ENCODE measurements at places on chromosomes 1 and 21.
A peak's percentile ranks its signal among the peaks of the same experiment; 100 is the strongest.

- no peak for DNase-seq
These were observed 48.8 kb downstream of the TENT5C start for GRCh38 chr1:117654493-117655219.

- DNase-seq = no peak
These were observed 471.7 kb upstream of the B3GALT2 start for GRCh38 chr1:193658081-193658480.

GRCh38 chr1:229509576-229509975 lies 1.4 kb upstream of the NUP133 start:
- no peak for DNase-seq

DNA sequence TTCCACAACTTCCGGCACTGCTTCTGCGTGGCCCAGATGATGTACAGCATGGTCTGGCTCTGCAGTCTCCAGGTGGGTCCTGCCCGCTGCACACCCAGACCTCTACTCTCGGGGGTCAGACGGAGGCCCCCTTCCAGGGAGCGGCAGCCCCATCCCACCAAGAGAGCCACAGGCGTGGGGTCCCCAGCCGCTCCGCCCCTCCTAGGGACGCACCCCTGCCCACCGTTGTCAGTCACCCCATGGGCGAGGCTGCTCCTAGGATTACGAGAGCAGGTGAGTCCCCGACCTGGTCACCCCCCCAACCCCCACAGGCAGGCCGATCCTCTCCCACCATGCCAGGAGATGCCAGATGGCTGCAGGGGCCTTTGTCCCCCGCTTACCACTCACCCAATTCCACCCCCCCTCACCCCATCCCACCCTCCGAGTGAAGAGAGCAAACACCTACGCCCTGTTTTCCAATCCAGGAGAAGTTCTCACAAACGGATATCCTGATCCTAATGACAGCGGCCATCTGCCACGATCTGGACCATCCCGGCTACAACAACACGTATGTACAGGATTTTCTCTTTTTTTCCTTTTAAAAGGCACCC lies 107.0 kb downstream of the PDE9A start:
- DNase-seq = no peak

GRCh38 chr1:71828431-71829012 lies 453.8 kb downstream of the NEGR1 start:
- no peak for DNase-seq

DNA sequence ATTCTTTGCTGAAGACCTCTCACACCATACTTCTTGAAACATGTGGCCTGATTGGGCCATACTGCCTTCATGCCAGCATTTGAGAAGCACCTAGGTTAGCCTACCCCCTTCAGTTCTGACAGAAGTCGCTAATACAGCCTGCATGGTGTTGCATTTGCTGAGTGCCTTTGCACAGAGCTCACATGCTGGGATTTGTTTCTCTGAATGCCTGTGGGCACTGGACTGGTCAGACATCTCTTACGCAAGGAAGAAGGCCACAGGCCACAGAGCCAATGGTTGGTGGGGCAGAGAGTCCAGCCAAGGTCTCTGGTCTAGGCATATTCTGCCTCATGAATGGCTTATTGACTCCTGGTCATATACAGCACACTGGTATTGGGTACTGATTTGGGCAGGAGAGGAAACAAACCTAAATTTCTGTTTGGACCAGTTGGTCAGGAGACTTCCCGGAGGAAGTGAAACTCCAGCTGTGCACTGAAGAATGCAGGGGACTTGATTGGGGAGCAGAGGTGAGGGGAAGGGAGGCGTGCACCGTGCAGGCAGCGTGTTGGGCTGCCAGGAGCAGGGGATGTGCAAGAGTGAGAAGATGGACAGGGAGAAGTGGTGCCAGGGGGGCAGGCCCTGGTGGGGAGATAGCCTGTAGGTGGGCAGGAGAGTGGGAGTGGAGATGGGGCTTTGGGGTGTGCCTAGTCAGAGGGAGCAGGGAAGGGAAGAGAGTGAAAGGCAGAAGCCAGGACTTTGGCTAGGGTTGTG lies 18.1 kb downstream of the URB2 start:
- no peak for DNase-seq

GRCh38 chr1:10762153-10762523 lies 34.3 kb downstream of the CASZ1 start:
- DNase-seq = no peak

- DNase-seq = no peak
These were observed at the start of gene LAMC2 for GRCh38 chr1:183185941-183186490. Gene LAMC2 (plus strand): TSS chr1:183186264. CDS start chr1:183186353, 89 bp downstream.

GRCh38 chr21:39052718-39053117 lies 130.5 kb downstream of the PSMG1 start:
- DNase-seq = no peak

DNA sequence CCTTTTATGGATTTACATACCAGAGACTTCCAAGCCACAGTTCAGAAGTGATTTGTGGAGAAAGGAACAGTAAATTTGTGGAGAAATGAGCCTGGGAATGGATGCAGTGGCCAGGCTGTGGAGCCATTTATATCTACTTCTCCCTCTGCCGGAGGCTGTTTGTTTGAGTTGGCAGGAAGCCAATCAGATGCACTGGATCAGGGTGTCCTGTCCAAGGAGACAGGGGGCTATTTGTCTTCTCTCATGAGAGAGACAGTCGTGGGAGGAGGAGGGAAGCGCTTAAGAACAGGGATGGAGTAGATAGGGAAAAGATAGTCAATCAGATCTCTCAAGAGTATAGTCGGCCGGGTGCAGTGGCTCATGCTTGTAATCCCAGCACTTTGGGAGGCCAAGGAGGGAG lies 2.8 kb upstream of the HAPLN2 start:
- no peak for DNase-seq

GRCh38 chr1:210727709-210728108 lies 399.0 kb downstream of the HHAT start:
- DNase-seq = no peak

GRCh38 chr1:27405074-27405473 lies 12.7 kb downstream of the GPR3 start:
- DNase-seq = no peak

- DNase-seq = no peak
These were observed 58.6 kb upstream of the HIVEP3 start for GRCh38 chr1:41977326-41977725.

GRCh38 chr1:160021376-160022074 lies 10.3 kb downstream of the PIGM start:
- no peak for DNase-seq

GRCh38 chr1:153180556-153180955 lies 22.7 kb upstream of the LELP1 start:
- DNase-seq = no peak

DNA sequence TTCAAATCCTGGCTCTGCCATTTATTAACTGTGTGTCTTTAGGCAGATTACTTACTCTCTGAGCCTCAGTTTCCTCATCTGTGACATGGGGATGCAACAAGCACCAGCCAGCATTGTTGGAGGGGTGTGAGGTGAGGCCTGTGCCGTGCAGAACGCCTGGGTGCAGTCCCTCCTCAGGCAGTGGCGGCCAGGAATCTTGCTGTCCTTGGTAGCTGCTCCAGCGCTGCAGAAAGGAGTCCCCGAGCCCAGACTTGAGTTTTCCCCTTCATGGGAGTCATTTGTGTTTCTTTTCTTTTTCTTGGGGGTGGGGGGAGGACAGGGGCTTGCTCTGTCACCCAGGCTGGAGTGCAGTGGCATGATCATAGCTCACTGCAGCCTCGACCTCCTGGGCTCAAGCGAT lies 46.6 kb downstream of the DISP3 start:
- no peak for DNase-seq

DNA sequence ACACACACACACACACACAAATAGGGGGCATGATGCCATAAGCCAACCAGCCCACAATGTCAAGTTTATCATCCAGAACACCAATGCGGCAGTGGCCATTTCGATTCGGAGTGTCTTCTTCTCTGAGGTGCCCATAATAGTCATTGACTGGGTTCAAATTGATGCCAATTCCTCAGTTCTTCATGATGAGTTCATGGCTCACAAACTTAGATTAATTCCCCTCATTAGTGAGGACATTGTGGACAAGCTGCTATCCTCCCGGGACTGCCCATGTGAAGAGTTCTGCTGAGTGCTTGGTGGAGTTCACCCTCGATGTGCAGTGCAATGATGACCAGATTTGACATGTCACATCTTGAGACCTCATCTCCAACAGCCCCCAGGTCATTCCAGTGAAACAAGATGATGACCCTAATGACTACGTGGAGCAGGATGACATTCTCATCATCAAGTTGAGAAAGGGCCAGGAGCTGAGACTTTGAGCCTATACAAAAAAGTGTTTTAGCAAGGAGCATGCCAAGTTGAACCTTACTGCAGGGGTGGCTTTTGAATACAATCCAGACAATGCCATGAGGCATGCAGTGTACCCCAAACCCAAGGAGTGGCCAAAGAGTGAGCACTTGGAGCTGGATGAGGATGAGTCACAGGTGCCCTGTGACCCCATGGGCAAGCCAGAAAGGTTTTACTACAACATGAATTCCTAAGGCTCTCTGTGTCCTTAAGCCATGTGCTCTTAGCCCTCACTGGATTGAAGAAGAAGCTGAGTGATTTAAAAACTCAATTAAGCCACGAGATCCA lies 211.6 kb upstream of the SAMSN1 start:
- DNase-seq = no peak

DNA sequence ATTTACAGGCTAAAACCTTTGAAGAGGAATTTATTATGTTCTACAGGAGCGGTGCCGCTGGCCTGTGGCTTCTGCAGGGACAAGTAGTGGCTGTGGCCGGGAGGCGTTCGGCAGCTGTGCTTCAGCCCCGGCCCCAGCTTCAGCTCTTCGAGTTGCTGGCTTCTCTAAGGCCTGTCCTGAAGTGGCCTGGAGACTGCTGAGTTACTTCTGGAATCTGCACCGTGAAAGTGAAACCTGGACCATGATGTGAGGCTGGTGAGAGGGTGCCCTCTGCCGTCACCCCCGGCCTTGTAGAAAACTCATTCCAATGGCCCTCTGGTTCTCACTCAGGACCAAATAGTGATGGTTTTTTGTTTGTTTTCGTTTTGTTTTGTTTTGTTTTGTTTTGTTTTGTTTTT lies 48.1 kb downstream of the PRKCZ start:
- no peak for DNase-seq

DNA sequence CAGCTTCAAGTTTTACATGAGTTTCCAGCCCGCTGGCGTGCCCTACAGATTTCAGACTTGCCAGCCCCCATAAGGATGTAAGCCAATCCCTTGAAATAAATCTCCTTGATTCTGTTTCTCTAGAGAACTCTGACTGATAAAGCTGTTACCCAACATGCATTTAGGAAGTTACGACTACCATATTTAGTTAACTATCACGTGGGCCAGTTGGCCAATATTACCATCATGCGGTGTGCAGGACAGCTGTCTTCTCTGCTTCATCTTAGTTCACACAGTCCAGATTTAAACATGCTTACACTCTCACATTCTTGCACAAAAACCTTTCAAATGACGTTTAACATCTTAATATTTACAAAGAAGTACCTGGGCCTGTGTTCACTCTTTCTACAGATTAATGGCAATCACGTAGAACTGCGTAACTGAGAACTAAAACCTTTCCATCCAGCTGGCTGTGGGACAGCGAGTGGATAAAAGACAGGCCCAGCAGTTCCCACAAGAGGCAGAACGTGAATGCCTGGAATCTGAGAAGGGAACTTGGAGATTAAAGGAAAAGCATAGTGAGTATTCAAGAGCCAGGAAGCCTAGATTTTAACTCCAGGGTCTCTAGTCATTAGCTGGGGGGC lies 20.8 kb downstream of the FAM177B start:
- no peak for DNase-seq

GRCh38 chr1:28044399-28044798 lies 44.0 kb downstream of the EYA3 start:
- no peak for DNase-seq

- DNase-seq = no peak
These were observed 57.1 kb downstream of the TNFSF18 start for GRCh38 chr1:172993640-172994039.

GRCh38 chr21:25107708-25108107 lies 499.6 kb downstream of the MRPL39 start:
- no peak for DNase-seq

GRCh38 chr1:60759291-60759690 lies 323.1 kb upstream of the NFIA start:
- no peak for DNase-seq

- no peak for DNase-seq
These were observed 136.9 kb downstream of the BARHL2 start for GRCh38 chr1:90580176-90580575.

DNA sequence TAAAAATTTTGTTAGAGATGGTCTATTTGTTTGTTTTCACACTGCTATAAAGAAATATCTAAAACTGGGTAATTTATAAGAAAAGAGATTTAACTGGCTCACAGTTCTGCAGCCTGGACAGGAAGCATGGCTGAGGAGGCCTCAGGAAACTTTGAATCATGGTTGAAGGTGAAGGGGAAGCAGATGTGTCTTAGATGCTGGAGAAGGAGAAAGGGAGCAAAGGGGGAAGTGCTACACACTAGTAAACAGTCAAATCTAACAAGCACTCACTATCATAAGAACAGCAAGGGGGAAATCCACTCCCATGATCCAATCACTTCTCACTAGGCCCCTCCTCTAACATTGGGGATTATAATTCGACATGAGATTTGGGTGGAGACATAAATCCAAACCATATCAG lies 76.8 kb upstream of the COL24A1 start:
- no peak for DNase-seq

GRCh38 chr1:56216218-56216617 lies 363.1 kb downstream of the PLPP3 start:
- no peak for DNase-seq

DNA sequence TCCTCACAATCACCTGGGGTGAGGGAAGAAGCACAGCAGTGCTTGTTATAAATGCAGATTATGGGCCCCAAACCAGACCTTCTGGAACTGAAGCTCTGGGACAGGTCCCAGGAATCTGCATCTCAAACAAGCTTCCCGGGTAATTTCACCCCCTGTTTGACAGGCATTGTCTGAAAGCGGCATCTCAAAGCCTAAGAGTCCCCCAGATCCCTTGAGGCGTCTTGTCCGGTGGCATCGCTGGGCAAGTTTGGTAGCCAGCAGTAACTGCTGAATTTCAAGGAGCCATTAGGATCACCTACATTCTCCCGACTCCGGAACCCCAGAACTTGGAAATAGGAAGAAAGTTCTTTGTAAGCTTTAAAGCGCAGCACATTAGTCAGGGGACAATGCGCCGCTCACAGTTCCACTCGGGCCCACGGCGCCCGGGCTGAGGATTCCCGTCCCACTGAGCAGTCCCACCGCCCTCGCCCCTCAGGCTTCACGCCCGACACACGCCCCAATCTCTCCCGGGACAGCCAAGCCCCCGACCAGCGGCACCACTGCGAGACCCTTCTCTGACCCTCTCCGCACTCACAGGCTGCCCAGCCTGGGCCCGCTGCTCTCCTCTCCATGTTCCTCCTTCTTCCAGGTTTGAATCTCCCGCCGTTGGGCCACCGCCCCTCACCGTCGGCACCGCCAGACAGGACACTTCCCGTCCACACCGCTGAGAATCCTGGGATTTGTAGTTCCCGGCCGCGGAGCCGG lies at the start of gene IQGAP3:
IQGAP3 (minus strand) TSS at position 647 of the 744 bp plus-strand sequence; CDS start at position 611, 36 bp downstream.
- DNase-seq = peak; percentile 61

All from stimulated activated CD4-positive, alpha-beta T cell treated with anti-CD3 and anti-CD28 coated beads, Interleukin-2, amount 100 ng/mL, for 48 hours (primary cell).